ENCODE measurements at places on chromosomes 2 and 18.
A peak's percentile ranks its signal among the peaks of the same experiment; 100 is the strongest.

GRCh38 chr18:26421931-26422330 is 126.4 kb downstream of the KCTD1 start:
- no peak for DNase-seq

DNA sequence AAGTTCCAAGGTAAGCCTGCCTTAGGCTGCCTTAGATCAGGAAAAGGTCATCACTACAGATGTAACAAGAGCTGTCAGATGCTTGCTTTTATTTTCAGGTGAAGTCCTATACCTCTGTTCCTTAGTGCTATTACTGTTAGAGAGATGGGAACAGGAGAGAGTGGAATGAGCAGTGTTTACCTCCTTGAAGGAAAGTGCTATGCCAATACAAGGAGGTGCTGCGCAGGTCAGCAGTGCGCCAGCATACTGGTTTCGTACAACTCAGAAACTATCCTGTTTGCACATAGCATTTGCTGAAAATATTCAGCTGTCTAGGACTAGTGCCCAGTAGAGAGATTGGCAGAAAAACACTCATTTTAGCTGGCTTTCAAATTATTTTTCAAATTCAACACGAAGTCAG is 413.0 kb upstream of the RAB12 start:
- DNase-seq: no peak

GRCh38 chr18:46891742-46892214 is 25.5 kb downstream of the PIAS2 start:
- peak; percentile 68 for DNase-seq

DNA sequence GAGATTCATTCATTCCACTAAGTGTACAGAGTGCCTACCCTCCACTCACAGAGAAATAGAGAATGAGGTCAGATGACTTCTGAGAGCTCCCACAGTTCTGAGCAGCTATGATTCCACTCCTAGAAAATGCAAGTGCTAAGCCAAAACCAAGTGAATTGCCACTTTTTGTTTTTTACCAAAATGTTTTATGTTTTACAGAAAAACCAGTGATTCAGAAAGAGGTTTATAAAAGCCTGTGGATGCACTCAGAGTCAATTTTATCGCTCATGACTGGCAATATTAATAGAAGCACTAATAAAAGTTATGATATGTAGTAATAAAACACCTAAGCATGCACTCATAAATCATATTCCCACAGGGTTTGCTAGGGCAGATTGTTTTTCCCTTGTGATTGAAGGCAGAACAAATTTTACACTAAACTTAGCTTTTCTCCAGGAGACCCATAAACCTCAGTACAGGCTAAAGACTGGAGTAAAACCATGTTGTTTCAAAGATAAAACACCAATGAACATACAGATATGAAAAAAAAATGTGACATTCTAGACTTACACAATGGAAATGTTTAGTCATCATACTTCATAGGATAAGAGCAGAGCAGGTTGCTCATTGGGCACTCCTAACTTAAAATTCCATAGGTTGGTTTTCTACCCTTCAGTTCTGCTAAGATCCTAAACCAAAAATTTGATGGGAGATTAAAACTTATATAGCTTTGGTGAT is 67.5 kb downstream of the PDK1 start:
- no peak for DNase-seq

- no peak for DNase-seq
Observed at GRCh38 chr2:26305540-26305939, 40.4 kb upstream of the SELENOI start.

DNA sequence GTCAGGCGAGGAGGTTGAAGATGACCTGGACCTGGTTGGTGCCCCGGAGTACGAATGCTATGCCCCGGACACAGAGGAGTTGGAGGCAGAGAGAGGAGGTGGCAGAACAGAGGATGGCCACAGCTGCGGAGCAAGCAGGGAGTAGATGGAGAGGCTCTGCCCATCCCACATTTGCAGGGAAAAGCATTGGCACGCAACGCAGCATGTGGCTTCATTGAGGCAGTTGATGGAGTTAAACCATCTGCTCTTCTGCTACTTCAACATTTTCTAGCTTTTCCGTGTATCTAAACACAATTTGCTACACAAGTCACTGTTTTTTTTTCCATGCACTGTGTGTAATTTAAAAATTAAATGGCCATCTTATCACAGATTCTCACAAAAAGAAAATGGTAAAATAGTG is 11.8 kb downstream of the RBFA start:
- DNase-seq: no peak

DNA sequence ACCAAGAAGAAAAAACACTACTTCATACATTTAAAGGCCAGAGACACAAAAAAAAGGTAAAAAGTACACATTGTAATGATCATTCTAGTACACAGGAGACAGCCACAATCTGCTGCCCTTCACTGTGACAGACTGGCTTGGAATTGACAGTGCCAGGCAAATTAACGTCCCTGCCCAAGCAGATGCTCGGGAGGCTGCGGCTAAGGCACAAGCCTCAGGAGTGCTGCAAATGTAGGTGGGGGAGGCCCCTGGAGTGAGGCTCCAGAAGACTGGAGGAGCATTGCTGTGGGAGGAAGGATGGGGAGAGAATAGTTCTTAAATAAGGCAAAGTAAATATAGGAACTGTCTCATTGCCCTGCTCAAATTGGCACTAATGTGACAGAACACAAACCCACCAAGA is 18.6 kb downstream of the ERCC3 start:
- no peak for DNase-seq

DNA sequence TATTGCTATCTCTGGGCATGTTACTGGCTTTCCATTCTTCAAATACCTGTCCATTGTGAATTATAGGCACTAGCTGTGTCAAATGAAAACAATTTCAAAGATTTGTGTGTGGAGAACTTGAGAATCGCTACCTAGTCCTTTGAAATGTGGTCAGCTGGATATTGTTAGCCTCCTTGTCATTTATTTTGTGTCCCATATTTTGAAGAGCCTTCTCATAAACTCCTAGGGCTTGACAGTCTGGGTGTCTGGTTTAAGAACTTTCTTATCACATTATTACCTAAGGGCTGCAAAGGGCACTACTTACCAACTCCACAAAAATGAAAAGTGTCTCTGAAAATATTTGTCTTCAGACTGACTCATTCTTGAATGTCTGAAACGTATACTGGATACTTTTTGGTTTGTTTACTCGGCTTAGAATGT is 50.2 kb downstream of the COL4A3 start:
- DNase-seq: no peak

DNA sequence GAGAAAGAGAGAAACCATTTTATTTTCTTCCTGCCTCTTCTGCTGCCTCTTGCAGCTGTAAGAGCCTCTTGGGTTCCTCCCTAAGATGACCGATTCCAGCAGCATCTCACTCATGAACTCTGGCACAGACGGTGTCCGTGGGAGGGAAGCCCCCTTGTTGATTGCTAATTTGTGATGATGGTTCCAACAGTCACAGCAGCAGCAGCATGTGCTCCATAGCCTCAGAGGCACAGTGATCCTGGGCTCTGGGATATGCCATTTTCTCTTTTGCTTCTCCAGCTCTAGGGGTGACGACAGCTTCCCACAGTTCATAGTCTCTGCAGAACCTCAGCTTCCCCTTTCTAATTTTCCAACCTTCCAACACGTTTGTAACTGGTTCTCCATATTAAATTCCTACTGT is 324.2 kb upstream of the HS6ST1 start:
- no peak for DNase-seq

DNA sequence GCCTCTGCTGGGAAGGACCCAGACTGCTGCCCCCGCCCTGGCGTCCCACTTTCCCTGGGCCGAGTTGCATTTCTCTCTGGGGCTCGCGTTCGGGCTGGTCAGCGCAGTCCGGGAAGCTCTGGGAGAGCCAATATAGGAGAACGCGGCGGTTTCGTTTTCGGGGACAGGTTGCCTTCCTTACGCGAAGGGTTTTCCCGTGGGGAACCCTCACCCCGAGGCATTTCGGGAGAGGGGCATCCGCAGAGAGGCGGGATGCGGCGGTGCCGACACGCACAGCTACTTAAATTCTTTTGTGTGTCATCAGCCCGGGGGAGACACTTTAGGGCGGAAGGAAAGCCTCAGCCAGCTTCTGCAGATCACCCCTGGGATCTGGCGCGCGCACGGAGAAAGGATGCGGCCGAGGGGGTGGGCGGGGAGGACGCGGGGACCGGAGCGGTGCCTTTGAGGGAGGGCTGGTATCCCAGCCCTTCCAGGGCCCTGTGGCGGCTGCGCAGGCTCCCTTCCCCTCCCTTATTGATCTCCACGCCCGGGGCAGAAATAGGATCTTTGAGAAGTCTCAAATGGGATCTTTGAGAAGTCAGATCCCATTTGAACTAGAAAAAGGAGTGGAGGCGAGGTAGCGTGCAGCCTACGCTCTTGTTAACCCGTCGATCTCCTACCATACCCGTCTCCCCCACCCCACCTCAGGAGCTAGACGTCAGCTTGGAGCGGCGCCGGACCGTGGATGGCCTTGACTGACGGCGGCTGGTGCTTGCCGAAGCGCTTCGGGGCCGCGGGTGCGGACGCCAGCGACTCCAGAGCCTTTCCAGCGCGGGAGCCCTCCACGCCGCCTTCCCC is 1.2 kb downstream of the GATA6 start:
- no peak for DNase-seq

- peak; percentile 32 for DNase-seq
Observed at GRCh38 chr18:32771169-32771751, 1.6 kb downstream of the KLHL14 start.

DNA sequence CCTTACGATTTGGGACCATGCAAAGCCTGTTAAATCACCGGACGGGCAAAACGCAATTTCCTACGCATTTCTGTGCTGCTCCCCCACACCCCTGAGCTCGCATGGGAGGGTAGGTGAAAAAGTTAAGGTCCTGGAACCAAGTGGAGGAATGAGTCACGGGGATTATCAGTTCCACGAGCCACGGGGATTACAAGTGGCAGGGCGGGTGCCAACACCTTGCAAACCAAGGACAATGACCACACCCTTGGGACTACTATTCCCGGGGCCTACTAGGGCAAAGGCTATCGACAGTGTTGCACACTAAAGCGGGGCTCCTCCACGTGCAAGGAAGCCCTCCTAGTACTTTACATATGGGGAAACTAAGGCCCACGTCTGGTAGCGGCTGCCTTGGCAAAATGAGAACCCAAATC is 447 bp downstream of the RETSAT start:
- no peak for DNase-seq

GRCh38 chr18:36191286-36191685 is 4.0 kb downstream of the MOCOS start:
- DNase-seq: no peak

DNA sequence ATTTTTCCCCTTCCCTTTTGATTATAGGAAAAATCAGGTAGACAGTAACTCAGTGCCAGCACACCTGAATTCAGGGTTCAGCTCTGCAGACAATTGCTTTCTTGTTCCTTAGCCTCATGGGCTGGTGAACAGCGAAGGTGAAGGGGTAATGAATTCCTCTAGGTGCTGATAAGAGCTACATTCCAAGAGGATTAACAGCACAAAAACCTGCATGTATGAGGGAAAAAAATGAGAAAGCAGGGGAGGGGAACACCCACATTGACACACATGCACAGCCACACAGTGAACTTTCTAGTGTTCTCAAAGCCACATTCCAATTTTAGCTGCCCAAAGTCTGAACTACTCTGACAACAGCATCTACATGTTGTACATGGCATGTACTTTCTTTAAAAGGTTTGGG is 46.1 kb downstream of the SPATS2L start:
- DNase-seq: no peak

DNA sequence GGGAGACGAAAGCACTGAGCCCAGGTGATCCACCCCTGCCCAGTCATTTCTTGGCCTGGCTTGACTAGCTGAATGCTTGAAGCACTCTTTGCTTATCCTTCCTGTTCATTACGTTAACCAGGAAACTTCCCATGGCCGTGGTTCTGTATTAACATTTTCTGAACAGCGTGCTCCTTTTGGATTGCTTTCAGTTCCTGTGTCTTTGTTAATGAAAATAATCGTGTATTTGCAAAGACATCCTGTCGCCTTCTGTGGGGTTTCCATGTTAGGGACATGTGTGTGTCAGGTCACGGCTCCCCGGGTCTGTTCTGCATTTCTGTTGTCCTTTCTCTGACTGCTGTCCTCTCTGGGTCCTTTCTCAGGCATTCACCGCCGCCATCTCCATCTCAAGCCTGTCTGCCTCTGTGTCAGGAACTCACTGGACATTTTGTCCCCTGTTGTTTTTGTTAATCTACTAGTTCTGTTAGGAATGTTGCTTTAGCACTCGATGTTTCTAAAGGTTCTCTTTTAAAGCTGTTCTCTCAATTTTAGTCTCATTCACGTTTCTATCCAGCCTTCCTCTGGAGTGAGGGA is 434.1 kb upstream of the HS6ST1 start:
- no peak for DNase-seq

GRCh38 chr18:10877987-10878386 is 271.4 kb downstream of the PIEZO2 start:
- DNase-seq: no peak

GRCh38 chr2:157911246-157911645 is 35.1 kb upstream of the ACVR1 start:
- DNase-seq: no peak

DNA sequence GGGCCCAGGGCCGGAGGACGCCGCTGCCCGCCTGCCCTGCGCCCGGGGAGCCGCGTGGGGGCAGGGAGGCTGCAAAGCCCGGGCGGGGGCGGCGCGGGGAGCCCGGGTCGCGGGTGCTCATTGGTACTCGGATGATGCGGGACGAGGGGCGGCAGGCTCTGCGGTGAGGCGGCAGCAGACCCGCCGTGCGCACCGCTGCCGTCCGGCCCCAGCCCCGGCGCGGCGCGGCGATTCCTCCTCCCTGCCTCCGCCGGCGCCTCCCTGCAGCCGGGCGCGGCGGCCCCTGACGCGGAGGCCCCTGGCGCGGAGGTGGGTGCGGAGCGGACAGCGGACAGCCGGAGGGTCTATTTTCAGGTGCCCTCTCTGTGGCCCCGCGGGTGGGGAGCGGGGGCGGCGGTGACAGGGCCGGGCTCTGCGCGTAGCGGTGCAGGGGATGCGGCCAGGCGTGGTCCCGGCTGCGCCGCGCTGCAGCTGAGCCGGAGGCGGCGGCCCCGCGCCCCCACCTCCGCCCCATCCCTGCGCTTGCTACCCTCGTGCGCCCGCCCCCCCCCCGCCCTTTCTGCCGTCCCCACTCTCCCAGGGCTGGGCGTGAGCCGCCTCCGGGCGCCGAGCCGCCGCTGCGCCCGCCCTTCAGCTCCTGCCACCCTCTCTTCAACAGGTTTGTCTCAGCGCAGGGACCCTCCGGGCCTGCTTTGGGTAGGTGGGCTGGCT is 640 bp downstream of the SPTBN1 start:
- peak; percentile 55 for DNase-seq
